Progenitor cell of endocrine pancreas (in vitro differentiated cells): ENCODE measurements at places on chromosomes 7 and 10.
A peak's percentile ranks its signal among the peaks of the same experiment; 100 is the strongest.

DNA sequence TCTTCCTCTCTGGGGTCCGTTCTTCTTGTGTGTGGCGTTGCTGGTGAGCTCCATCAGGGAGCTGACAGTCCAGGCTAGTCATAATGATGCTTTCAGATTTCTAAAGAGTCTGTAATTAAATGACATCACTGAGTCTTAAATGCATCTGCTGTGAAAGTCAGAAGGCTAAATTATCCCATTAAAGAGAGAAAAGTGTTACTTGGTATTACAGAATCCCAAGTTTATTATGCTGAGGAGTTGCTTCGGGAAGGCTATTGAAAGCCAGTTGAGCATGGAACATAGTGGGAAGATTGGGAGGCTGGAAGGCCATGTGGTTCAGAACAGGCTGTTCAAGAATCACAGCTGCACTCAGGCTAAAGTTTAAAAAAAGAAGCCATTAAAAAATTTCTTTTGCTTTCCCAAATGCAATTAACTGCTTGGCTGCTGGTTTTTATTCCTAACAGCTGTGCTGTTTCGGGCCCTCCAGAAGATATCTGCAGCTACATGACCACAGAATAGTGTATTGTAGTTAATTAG is 342.6 kb upstream of the LRGUK start:
- DNase-seq = no peak

GRCh38 chr7:50312250-50313162 is 8.0 kb downstream of the IKZF1 start:
- no peak for DNase-seq

GRCh38 chr7:93902777-93903423 is 3.5 kb upstream of the GNGT1 start:
- DNase-seq = no peak

DNA sequence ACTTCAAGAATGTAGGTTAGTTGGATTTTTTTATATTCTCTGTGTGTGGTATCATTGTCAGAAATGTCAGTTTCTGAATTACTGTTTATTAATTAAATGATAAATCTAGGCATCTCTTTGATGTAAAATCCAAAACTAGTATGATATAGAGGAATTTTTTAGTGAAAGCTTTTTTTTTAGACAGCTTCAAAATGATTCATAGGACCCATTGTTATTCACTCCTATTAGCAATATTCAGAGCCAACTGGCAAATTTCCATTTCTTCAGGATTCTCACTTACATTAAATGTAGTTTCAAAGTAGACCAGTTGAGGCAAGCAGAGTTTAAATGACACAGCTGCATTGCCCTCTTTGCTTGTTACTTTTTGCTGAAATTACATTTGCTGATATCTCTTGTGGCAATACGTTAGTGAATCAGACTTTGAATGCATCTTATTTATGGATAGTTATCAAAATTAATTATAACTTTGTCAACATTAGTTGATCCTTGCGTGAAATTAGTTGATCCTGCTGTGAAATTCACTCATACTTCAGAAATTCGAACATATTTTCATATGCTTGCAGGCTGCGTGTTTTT is 20.3 kb downstream of the ZNF277 start:
- no peak for DNase-seq

- DNase-seq = no peak
Observed at GRCh38 chr7:10412422-10413019, 561.2 kb upstream of the PHF14 start.

GRCh38 chr10:22712956-22713852 is 1.2 kb downstream of the PIP4K2A start:
- DNase-seq = peak; percentile 20

- DNase-seq = no peak
Observed at GRCh38 chr7:94396037-94396431, 1.3 kb downstream of the COL1A2 start.

DNA sequence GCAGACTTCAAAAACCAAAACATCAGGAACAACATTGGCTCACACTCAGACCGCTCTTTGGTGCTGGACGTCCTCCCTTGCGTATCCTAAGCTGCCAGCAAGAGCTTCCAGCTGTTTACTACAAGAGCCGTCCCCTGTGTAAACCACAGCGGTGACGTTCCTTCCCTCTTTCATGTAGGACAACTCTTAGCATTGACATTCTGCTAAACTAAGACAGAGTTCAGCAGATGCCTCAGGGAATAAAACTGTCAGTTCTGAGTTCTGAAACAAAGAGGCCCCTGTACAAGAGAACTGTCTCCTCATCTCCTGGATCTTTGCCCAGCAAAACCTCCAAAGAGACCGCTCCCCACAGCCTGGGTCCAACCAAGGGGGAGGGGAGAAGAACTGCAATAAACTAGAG is 57.8 kb upstream of the OPALIN start:
- DNase-seq = no peak

DNA sequence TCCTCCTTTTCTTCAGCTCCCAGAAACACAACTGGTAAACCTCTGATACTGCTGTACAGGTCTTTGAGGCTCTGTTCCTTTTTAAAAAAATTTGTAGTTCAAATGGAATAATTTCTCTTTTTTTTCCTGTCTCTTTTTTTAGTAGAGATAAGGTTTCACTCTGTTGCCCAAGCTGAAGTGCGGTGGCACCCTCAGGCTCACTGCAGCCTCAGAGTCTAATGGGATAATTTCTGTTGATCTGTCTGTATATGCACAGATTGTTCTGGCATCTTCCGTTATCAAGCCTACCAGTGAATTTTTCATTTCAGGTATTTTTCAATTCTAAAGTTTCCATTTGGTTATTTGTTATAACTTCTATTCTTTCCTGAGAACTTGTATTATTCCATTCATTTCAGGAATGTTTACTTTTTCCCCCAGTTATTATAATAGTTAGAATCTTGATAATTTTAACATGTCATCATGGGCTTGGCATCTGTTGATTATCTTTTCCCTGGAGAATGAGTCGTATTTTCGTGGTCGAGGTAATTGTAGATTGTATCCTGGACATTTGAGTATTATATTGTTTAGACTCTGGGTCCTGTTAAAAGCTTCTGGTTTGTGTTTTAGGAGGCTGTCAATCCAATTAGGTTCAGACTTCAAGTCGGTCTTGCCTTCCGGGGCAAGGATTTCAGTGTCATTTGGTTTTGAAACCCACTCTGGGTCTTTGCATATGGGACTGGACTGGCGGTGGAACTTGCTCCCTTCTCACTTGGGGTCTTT is 24.5 kb downstream of the CRCP start:
- DNase-seq = no peak

GRCh38 chr10:22443175-22443901 is 98.0 kb downstream of the SPAG6 start:
- no peak for DNase-seq

GRCh38 chr10:28564905-28565304 is 32.0 kb downstream of the WAC start:
- DNase-seq = no peak

DNA sequence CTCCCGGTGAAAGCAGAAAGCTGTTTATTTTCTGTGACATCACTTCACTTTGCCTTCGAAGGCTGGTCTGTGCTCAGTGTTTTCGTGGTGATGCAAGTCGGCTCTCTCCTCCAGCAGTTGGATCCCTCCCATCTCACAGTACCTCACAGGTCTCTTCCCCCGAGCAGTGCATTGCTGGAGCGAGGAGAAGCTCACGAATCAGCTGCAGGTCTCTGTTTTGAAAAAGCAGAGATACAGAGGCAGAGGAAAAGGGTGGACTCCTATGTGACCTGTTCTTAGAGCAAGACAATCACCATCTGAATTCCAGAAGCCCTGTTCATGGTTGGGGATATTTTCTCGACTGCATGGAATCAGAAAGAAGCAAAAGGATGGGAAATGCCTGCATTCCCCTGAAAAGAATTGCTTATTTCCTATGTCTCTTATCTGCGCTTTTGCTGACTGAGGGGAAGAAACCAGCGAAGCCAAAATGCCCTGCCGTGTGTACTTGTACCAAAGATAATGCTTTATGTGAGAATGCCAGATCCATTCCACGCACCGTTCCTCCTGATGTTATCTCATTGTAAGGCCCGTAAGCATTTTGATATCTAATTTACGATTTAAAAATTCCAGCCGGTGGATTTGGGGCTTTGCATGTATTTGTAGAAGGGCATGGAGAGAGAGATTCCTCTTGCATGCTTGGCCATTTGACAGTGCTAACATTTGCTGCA is at the start of gene LGI1:
Gene LGI1, plus strand, starts transcription at position 136 of the 707 bp plus-strand sequence. Its CDS starts 209 bp downstream, at position 345.
- no peak for DNase-seq

- no peak for DNase-seq
Observed at GRCh38 chr7:40192036-40192435, 57.2 kb downstream of the SUGCT start.

- no peak for DNase-seq
Observed at GRCh38 chr10:104580321-104580720, 60.8 kb upstream of the SORCS3 start.

GRCh38 chr10:74822521-74823089 is 3.8 kb upstream of the KAT6B start:
- no peak for DNase-seq

DNA sequence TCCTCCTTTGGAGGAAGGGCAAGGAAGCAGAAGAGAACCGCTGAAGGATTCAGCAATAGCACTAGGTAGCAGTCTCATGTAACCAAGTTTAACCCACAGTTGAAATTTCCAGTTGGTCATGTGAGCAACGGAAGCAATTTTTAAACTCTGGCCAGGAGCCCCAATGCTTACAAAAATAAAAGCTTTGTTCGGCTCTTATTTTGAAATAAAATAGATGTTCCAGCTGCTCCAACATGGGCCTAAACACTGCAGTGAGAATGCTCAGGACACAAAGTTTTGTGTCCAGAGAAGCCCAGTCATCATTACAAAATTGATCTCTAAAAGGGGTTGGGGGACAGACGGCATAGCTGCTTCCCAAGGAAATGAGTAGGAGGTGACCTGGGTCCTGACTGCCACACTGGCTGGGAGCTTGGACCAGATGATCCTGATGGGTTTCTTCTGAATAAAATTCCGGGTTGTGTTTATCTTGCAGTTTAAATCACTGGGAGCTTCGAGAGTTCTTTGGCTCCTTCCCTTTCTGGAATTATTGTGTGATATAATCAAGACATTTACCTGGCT is 452 bp upstream of the TMEM140 start:
- no peak for DNase-seq

GRCh38 chr7:71710442-71710841 is 578.5 kb downstream of the GALNT17 start:
- DNase-seq = no peak

DNA sequence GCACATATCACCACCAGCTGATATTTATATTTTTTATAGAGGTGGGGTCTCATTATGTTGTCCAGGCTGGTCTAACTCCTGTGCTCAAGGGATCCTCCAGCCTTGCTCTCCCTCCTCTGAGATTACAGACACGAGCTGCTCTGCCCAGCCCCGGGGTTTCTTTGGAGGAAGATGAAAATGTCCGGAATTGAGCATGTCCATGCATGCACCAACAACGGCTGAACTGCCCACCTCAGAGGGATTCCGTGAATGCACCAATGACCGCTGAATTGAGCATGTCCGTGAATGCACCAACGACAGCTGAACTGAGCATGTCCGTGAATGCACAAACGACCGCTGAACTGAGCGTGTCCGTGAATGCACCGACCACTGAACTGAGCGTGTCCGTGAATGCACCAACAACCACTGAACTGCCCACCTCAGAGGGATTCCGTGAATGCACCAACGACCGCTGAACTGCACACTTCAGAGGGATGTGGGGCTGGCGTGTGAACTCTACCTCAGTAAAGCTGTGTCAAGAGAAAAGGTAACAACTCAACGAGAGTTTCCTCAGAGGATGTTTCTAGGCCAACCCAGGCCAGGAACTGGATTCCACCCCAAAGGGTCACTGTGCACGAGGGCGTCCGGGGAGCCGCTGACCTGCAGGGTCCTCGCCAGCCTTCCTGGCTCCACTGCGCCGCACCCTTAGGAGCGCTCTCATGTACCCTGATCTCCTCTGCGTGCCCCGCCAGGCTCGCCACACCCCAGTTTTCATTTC is 34.9 kb upstream of the INPP5A start:
- no peak for DNase-seq

DNA sequence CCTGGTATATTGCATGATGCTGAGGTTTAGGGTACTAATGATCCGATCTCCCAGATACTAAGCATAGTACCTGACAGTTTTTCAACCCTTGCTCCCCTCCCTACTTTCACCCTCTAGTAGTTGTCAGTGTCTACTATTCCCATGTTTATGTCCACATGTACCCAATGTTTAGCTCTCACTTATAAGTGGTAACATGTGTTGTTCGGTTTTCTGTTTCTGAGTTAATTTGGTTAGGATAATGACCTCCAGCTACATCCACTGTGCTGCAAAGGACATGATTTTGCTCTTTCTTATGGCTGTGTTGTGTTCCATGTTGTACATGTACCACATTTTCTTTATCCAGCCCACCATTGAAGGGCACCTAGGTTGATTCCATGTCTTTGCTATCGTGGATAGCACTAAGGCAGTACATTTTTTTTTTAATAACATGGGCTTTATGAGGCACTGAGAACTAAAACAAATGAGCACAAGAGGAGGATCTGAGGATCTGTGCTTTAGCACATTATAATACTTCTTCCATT is 28.1 kb downstream of the ITGB8 start:
- no peak for DNase-seq

DNA sequence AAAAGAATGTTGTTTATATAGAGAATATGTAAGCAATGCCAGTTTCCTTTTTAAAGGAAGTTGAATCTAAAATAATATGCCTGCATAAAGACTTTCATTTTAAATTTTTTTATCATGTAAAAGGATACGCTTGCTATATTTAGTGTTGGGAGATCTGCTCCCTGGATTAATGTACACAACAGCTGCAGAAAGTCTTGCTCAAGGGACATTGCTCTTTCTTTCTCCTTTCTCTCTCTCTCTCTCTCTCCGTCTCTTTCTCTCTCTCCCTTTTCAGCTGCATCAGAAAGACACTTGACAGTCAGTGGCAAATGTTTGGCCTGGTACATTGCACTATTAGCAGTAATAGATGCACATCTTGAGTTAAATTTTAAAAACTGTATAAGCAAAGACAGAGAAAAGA is 739 bp downstream of the MYPN start:
- no peak for DNase-seq

GRCh38 chr10:79382491-79382941 is 35.2 kb downstream of the PPIF start:
- DNase-seq = peak; percentile 6

- DNase-seq = no peak
Observed at GRCh38 chr10:29753283-29753682, 118.5 kb upstream of the SVIL start.

GRCh38 chr7:144049491-144049890 is 743 bp downstream of the OR2A5 start:
- no peak for DNase-seq
